Omental fat pad (tissue), 4 donors: ENCODE measurements at places on chromosomes 7 and 10.

- no peak for DNase-seq
Measured at GRCh38 chr7:84647797-84648757, 453.5 kb upstream of the SEMA3A start.

GRCh38 chr7:92498557-92498956, 20.8 kb upstream of the ERVW-1 start:
- DNase-seq: no peak

GRCh38 chr7:2558629-2559282, at the start of gene IQCE:
Gene IQCE (plus strand): TSS chr7:2558979. CDS start chr7:2559182, 203 bp downstream.
- peak; percentile 68 for DNase-seq

DNA sequence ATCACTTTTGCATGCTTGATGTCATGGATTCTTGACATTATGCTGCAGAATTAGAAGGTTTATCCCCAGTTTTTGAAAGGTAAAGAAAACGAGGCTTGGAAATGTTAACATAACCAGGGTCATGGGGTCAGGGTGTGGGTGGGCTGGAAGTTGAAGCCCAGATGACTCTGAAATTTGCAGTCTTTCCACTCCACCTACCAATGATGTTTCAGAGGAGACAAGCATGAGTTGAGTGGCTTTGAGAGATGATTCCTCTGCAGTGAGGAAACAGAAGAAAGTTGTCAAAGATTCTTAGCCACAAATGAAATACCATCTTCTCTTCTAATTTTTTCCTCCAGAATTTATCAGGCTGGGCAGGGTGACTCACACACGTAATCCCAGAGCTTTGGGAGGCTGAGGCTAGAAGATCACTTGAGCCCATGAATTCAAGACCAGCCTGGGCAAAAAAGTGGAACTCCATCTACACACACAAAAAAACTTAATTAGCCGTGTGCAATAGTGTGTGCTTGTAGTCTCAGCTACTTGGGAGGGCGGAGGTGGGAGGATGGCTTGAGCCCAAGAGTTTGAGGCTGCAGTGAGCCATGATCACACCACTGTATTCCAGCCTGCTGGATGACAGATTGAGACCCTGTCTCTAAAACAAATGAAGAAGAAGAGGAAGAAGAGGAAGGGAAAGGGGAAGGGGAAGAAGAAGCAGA, 239.1 kb upstream of the AUTS2 start:
- DNase-seq: no peak

- DNase-seq: no peak
Measured at GRCh38 chr10:71620642-71621041, 98.9 kb downstream of the C10orf105 start.

- DNase-seq: no peak
Measured at GRCh38 chr7:85770332-85770731, 583.5 kb upstream of the SEMA3D start.

DNA sequence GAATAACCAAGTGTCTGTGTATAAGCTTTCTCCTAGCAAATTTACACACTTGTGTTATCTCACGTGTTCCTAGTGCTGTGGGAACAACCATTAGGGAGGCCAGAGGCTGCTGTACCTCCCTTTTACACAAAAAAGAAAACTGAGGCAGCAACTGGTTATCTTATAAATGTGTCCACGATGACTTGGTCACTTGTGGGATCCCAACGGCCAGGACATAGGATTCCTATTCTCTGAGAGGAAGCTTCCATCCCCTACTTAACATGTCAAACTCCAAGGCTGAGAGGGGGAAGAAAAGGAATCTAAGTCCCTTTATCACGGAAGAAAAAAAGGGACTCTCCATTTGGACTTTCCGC, 484 bp downstream of the ZNF438 start:
- no peak for DNase-seq

DNA sequence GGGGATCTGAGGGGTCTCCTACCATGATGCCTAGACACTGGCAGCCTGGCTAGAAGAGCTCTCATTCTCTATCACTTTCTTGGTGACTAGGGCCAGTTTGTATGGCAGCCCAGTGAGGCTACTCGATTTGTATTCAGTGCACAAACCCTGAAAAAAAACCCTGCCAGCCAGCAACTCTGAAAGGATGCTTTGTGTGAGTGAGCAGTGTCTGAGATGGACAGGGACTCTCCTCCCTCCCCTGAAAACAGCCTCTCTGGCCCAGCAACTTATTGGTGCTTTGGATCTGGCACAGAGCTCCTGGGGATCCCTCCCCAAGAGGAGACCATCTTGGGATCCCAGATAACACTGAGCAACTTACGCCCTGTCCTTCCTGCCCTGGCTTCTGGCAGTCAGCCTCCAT, 10.8 kb upstream of the LRRC4 start:
- no peak for DNase-seq

- no peak for DNase-seq
Measured at GRCh38 chr10:132880128-132880981, 62.0 kb downstream of the CFAP46 start.

DNA sequence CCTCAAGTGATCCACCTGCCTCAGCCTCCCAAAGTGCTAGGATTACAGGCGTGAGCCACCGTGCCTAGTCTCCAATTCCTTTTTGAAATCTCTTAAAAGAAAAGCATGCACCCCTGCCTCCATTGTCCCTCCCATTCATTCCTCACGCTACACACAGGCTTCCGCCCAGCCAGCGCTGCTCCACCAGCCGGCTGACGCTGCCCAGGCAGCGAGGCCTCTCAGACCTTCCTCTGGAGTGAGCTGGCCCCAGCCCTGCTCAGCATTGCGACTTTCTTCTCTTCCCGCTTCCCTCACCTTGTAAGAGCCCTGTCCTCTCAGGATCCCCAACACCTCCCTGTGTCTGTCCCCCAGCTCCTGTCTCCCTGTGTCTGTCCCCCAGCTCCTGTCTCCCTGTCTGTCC, 23.6 kb downstream of the RGS10 start:
- no peak for DNase-seq

DNA sequence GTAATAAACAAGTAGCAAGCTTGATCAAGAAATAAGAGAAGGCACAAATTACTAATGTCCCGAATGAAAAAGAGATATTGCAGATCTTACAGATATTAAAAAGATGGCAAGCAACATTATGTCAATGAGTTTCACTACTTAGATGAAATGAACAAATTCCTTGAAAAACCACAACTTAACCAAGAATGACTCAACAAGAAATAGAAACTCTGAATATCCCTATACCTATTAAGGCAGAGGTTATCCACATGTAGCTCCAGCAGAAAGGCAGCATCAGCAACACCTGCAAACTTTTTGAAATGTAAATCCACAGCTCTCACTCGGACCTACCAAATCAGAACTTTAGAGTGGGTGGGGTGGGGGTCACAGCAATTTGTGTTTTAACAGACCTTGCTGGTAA, 33.6 kb downstream of the PDE1C start:
- DNase-seq: no peak

- peak; percentile 15 for DNase-seq
Measured at GRCh38 chr7:27157702-27158431, 1.4 kb upstream of the HOXA7 start.

DNA sequence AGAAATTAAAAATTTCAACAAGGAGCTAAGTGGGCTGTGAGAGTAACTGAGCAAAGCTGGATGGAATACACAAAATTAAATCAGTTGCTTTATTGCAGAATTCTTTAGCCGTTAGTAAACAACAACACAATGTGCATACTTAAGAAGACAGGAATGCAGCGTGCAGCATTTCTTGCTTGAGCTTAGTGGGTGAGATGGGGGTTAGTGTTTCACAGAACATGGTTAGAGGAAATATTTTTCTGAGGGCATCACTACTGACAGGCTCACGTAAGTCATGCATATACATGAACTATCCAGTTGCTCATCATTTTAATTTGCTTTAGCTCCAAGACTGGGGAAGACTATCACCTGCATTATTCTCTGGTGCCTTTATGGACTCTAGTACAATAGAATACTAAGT, 80.8 kb downstream of the CD36 start:
- DNase-seq: no peak

- no peak for DNase-seq
Measured at GRCh38 chr10:127024685-127025435, 119.6 kb downstream of the DOCK1 start.

- DNase-seq: no peak
Measured at GRCh38 chr7:37311355-37311754, 137.3 kb downstream of the ELMO1 start.

- no peak for DNase-seq
Measured at GRCh38 chr7:82429408-82429807, 14.2 kb downstream of the CACNA2D1 start.

GRCh38 chr10:69477968-69478597, 26.8 kb downstream of the TSPAN15 start:
- no peak for DNase-seq

GRCh38 chr7:139725077-139725476, 52.7 kb downstream of the HIPK2 start:
- DNase-seq: no peak

- no peak for DNase-seq
Measured at GRCh38 chr7:5231811-5232484, 41.9 kb downstream of the WIPI2 start.

DNA sequence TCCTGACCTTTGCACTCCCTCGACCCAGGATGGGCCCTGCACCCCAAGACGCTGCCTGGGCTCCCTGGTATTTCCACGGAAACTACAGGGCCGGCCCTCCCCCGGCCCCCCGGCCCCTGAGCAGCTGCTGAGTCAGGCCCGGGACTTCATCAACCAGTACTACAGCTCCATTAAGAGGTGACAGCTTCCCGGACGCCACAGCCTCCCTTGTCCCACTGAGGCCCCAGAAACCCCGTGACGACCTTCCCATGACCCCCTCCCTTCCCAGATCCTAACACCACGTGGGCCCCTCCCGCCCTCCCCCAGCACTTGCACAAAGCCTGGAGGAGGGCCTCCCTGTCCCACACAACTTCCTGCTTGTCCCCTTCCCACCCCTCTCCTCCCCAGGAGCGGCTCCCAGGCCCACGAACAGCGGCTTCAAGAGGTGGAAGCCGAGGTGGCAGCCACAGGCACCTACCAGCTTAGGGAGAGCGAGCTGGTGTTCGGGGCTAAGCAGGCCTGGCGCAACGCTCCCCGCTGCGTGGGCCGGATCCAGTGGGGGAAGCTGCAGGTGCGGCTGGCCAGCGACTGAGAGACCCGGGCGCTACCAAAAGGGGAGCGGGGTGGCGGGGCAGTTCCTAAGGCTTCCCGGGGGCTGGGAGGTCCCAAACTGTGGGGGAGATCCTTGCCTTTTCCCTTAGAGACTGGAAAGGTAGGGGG, 5.7 kb downstream of the NOS3 start:
- no peak for DNase-seq

DNA sequence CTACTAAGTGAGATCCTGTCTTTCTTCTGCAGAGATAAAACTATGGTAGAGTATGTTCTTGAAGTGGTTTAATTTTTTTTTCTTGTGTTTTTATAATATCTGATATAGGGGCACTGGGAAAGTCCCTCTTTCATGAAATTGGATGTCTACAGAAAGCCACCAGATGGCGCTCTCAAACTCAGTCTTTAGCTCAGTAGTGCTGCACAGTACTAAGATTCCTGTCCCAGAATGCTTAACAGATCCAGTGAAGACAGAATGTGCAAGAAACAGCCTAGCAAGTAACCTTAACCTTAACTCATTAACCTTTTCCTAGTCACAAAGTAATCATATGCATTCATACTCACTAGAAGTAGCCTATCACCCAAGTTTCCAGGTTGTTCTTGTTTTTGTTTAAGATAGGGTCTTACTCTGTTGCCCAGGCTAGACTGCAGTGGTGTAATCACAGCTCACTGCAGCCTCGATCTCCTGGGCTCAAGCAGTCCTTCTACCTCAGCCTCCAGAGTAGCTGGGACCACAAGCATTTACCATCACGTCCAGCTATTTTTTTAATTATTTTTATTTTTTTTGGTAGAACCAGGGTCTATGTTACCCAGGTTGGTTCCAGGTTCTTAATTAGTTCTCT, 56.7 kb downstream of the IDE start:
- peak; percentile 51 for DNase-seq

DNA sequence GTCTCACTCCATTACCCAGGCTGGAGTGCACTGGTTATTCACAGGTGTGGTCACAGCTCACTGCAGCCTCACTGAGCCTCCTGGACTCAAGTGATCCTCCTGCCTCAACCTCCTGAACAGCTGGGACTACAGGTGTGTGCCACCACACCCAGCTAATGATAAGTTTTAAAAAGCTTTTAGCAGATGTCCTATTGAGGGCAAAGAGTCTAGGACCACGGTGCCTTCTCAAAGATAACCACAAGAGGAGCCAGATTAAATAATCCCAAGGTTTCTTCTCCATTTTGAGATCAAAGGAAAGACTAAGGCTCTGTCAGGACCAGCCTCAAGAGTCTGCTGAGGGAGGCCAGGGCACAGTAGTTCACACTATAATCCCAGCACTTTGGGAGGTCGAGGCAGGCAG, 4.7 kb downstream of the ATP5MF start:
- DNase-seq: no peak

DNA sequence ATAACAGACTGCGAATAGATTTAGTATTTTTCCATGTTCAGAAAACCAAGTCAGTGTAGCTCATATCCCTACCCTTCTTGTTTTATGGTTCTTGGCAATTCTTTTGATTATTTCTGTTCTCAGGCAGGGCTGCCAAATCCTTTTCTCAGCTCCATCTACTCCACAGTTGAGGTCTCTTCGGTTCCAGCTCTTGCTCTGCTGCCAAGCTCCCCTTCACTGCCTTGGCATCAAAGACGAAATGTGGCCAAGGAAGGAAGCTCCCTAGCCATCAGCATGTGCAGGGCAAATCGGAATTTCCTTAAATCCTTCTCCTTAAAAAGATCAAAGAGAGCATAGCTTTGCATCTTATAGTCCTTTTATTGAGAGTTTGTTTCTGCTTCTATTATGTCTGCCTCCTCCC, 116.4 kb upstream of the NOBOX start:
- DNase-seq: no peak

DNA sequence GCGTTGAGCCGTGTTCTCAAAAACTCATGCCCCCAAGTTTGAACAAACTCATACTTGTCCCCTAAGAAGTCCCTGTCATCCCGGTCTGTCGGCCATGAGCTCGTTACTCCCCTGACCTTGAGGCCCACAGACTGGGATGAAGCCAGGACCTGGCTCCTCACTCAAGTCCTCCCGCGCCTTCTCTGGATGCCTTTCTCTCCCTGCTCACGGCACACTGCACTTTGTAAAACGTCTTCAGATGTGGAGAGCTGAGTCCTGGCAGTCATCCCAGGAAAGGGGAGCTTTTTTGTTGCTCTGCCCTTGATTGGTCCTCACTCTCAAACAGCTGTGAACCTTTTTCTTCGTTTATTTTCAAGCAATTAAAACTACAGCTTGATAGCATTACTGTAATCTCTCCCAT, 110.8 kb downstream of the JAZF1 start:
- DNase-seq: no peak

- DNase-seq: no peak
Measured at GRCh38 chr7:100603726-100604027, 1.5 kb downstream of the PCOLCE start.

DNA sequence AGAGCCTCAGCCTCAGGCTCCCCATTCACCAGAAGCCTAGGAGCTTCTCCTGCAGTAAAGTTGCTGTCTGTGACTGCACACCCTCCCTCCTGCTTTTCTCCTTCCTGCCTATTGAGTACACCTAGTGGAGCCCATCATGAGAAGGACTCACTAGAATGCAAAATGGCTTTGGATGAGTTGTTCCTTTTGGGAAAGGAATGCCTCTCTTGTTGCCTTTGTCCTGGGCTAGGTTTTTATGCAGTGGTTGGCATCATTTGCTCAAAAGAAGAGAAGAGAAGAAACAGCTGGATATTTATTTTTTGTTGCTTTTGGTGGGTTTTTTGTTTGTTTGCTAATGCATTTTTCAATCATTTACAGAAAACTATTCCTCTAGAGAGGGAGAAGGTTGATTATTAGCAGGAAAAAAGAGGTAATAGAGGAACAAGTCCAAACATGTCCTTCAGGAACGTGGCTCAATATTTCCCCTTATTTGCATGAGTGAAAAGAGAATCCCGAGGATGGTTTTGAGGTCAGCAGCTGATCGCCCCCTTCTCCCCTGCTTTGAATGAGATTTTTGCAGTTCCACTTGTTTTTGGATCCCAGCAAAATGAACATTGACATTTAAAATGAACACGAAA, 369.9 kb upstream of the NRP1 start:
- DNase-seq: no peak
